ENCODE measurements at places on chromosomes 3 and 15.

- DNase-seq: no peak
Measured at GRCh38 chr15:70351391-70351790, 253.7 kb upstream of the TLE3 start.

GRCh38 chr15:81851757-81852156, 194.1 kb downstream of the MEX3B start:
- DNase-seq: no peak

GRCh38 chr3:11370191-11370590, 98.0 kb downstream of the ATG7 start:
- no peak for DNase-seq

DNA sequence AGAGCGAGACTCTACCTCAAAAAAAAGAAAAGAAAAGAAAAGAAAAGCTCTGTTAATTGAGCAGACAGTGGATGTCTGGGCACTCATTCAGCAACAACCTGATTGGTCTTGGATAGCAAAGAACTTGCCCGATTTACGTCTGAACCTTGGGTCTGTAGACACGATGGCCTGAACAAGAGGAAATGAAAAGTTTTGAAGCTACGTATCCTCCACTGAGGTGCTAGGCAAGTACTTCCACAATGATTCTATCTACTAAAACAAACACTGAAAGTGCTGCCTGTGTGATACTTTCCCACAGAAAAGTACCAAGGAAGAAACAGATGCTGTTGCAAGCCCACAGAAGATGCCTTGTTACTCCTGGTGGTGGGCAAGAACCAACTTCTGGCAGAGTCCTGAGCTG, 21.8 kb upstream of the MUSTN1 start:
- no peak for DNase-seq

- DNase-seq: no peak
Measured at GRCh38 chr3:194672876-194673275, 885 bp upstream of the LSG1 start.

GRCh38 chr15:91909111-91909510, 55.6 kb downstream of the SLCO3A1 start:
- no peak for DNase-seq

DNA sequence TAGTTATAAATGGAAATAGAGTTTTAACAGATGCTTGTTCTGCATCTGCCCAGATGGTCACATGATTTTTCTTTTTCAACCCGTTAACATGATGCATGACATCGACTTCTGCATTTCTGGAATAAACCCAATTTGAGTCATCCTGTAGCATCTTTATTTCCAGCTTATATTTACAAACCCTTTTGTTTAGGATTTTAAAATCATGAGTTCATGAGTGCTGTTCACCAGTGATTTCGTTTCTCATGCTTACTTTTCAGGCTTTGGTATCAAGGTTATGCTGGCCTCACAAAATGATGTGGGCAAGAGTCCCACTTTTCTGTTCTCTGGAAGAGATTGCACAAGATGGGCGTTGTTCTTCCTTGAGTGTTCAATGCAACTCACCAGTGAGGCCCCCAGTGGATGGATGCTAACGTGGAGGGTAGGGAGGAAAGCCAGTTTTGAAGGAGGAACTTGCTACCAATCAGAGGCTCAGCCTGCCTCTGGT, 5.2 kb downstream of the HRH1 start:
- DNase-seq: peak; percentile 35

DNA sequence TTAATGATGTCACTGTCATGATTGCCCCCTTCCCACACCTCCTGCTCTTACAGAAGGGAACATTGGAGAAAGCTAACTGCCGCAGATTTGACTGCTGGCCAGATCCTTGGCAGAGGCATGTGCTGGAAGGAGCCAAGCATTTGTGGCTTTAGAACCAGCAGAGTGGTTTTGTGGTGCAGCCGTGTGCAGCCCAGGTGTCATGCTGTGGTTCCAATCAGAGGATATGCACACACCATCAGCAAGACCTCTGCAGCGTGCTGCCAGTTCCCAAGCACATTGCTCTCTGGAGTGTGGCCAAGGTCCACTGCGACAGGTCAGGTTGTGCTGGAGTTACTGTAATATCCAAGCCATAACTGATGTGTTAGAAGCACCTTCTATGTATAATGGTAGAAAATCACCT, 61.6 kb downstream of the OTOL1 start:
- no peak for DNase-seq

- DNase-seq: no peak
Measured at GRCh38 chr3:23762759-23763477, 42.8 kb upstream of the UBE2E1 start.

GRCh38 chr3:177487635-177488186, 290.4 kb upstream of the TBL1XR1 start:
- no peak for DNase-seq

DNA sequence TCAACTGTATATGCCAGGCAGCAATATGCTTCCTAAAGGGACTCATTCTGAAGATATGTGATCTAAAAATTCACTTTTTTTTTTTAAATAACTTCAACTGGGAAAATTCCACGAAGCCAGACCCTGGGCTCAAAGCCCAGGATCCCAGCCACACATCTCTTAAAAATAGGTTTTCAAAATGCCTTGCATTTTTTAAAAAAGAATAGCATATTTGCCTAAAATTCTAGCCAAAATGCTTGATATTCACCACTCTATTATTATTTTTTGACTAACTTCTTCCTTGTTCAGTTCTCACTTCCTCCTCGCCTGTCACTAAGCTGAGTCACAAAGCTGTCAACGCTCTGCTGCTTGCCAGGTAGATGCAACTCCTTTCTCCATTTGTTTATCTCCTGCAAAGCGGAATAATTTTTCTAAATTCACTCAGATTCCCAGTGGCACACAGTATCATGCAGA, 28.0 kb upstream of the VGLL4 start:
- no peak for DNase-seq

- no peak for DNase-seq
Measured at GRCh38 chr3:179454887-179455286, 3.6 kb upstream of the GNB4 start.

GRCh38 chr3:158532099-158532734, 38.8 kb upstream of the MLF1 start:
- DNase-seq: peak; percentile 18

DNA sequence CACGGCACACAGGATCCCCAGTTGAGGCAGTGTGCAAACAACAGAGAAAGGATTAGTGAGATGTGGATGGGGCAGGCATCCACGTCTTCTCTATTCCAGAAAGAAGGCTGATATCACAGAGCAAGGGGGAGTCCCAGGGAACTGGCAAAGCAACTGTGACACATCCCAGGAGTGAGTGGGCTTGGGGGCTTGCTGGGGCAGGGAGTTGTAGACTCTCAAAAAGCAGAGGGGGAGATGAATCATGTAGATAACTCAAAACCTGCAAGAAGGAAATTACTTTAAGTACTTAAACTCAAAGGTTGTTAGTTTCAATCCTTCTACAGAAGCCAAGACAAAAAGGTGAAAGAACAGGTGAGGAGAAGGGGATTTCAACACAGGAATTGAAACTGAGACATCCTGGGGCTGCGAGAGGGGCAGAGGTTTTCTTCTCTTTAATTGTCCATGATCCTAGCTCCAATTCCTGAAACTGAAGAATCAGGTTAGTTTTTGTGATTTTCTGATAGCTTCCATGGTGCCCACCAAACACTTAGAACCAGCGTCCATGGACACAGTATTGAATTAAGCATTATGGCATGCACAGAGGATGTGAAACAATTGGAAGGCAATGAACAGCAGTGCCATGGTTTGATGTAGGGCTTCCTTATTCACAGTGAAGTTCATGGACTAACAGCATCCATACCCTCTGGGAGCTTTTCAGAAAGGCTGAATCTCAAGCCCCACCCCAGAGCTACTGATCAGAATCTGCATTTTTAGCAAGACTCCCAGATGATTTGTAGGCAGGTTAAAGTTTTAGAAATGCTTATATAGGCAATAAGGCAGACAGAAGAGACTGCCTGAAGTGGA, 52.0 kb downstream of the CCR3 start:
- no peak for DNase-seq

DNA sequence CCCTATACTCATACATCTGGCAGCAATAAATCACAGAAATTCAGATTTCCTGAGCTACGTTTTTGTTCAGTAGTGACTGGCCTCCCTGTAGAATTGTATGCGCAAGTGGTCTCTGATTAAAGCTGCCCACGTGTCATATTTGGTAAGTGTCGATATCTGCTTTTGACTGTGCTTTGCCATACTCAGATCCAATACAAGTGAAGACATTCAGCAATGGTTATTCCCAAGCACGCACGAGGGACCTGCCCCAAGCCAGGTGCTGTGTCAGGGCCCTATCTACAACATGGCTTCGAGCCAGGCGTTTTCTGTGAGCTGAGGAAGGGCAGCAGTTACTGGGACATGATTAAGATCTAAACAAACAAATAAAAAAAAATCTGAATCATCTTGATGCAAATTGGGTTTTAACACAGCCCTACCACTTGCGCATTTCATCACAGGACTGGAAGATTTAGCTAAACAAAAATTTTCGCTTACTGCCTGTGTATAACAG, 47.2 kb upstream of the ICE2 start:
- DNase-seq: no peak

DNA sequence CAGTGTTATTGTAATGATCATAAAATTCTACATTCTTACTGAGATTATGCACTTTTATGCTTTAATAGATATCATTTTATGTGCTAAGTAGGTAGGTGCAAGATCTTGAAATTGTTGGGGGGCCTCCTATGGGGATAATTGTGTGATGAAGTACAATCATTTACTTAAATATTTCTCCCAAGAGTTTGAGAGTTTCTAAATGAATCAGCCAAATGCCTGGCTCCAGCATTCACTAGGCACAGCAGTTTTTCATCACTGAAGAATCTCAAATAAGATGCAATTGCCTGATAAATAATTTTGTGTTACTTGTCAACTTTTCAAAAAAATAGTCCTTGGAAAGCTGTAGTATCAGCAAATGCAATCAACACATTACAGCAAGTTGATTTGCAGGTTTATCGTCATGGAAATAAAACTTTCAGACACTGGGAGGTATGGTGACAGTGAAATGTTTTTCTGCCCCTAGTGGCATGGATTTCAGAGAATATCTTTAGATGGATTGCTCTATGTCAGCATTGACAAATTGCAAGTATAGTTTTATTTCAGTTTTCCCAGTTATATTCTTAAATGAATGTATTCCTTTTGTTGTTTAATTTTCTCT, 167.1 kb downstream of the NEK11 start:
- DNase-seq: no peak

DNA sequence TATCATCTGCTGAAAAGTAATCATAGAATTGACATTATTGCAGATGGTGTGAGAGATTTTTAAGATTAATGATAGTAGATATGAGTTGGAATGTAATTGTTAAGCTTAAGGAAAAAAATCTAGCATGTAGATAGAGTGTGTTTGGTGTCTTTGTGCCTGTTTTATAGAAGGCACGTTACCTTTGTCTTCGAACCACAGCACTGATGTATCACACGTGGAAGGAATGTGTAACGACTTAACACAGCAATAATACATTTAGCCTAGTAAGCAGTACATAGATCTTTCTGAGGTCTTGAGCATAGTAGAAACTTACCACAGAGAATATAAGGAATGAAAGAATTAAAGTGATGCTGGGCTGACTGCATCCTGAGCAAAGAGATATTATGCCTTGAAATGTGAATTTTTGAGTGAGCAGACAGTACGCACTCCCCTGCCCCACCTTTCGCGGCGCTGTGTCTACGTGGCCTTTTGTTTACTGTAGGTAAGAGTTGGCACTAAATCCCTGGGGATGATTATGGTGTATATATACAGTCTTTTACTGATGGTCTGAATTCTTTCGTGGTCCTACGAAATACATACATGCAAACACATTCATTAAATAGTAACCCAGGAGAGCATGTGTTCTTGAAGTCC, 217.6 kb upstream of the TOPAZ1 start:
- DNase-seq: no peak

GRCh38 chr15:83700082-83700481, 46.2 kb downstream of the ADAMTSL3 start:
- no peak for DNase-seq

DNA sequence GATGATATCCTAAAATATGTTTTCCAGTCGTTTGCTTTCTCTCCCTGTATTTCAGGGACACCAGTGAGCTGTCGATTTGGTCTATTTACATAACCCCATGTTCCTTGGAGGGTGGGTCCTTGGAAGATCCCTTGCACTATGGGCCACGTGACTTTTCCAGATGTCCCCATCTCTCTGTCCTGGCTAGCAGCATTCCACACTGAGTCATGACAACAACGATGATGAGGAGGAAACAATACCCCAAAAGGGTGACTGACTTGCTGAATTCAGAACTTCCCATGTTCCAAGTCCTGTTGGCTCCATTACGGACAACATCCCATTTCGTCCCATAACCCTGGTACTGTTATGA, 134.3 kb downstream of the NSMCE3 start:
- DNase-seq: no peak

- DNase-seq: no peak
Measured at GRCh38 chr3:67048067-67048714, 50.1 kb downstream of the KBTBD8 start.

DNA sequence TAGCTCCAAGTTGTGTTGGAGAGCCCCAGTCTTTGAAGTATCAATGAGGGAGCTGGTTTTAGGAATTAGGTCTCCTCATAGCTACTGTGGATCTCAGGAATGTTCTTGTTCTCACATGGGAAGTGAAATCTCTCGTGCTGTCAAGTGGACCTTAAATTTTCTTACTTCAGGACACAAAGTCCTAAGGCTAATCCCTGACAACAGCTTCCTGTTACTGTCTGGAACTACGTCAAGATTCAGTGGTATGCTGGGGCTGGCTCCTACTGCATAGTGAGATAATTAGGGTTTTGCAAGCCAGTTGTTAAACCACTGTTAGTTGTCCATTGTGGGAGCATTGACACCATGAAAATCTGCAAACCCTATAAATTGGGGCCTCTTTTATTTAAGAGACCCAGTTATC, 22.8 kb downstream of the MESP1 start:
- no peak for DNase-seq

Measured in bone marrow (tissue), 2 donors.